ENCODE measurements at places on chromosomes 6 and 20.

DNA sequence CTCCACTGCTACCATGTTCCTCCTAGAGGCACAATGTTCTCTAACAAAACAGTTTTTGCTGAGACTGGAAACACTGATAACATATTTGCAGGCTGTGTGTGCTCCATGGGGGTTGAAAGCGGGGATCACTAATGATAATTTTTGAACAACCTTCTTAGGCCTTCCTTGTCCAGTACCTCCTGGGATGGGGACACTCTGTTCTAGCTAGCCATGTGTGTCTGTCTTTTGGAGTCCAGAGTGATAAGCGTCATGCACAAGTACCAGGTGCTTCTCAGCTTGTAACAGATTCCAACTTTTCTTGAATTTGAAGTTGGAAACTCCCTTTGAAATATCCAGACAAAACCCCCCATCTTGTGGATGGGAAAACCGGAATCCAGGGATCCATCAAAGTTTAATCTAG lies 15.2 kb downstream of the PI3 start:
- DNase-seq, result no peak

- DNase-seq, result no peak
These were observed 17.5 kb downstream of the GSTA2 start for GRCh38 chr6:52745764-52746201.

GRCh38 chr6:45929421-45930361 lies 86.0 kb downstream of the CLIC5 start:
- no peak for DNase-seq

GRCh38 chr6:169955731-169956437 lies 204.5 kb downstream of the ERMARD start:
- no peak for DNase-seq

DNA sequence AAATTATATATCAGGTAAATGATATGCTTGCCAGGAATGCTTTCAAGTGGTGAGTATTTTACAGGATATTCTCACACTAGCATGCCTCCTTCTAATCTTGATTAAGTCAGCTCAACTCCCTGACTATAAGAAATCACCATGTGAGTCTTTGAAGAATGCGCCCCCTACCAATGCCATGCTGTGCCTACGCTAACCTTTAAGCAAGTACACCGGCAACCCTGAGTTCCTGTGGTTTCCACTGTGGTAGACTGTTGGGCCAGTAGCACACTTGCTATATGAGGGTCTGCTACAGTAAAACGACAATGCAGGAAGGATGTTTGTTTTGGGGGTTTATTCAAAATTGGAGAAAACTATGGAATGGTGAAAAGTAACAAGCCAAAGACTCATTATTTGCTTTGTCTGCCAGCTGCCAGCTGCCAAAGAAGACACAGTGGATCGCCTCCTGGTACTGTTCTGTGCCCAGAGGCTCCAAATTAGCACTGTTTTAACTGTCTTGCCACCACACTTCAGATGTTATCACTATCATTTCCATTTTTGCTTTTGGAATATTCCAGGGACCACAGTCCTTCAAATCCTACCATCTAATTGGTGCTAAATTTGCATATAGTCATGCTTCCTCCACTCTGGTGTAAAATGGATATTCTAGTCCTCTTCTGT lies 333.5 kb downstream of the RNGTT start:
- DNase-seq, result no peak

- DNase-seq, result no peak
These were observed 13.4 kb upstream of the BTN3A3 start for GRCh38 chr6:26426691-26427450.

- peak; percentile 50 for DNase-seq
These were observed 82.0 kb upstream of the TRAF3IP2 start for GRCh38 chr6:111687652-111688051.

- no peak for DNase-seq
These were observed 12.5 kb downstream of the ITPR3 start for GRCh38 chr6:33633462-33634158.

- no peak for DNase-seq
These were observed 185.5 kb upstream of the QKI start for GRCh38 chr6:163229050-163229449.

GRCh38 chr6:131635384-131636340 lies 1.4 kb upstream of the ENPP3 start:
- DNase-seq, result no peak

GRCh38 chr6:78810146-78810545 lies 57.2 kb upstream of the IRAK1BP1 start:
- no peak for DNase-seq

GRCh38 chr20:36154700-36155628 lies at the start of gene EPB41L1:
Gene EPB41L1, plus strand, starts transcription at chr20:36154740. Its CDS starts 19,038 bp downstream, at chr20:36173778.
- peak; percentile 78 for DNase-seq

DNA sequence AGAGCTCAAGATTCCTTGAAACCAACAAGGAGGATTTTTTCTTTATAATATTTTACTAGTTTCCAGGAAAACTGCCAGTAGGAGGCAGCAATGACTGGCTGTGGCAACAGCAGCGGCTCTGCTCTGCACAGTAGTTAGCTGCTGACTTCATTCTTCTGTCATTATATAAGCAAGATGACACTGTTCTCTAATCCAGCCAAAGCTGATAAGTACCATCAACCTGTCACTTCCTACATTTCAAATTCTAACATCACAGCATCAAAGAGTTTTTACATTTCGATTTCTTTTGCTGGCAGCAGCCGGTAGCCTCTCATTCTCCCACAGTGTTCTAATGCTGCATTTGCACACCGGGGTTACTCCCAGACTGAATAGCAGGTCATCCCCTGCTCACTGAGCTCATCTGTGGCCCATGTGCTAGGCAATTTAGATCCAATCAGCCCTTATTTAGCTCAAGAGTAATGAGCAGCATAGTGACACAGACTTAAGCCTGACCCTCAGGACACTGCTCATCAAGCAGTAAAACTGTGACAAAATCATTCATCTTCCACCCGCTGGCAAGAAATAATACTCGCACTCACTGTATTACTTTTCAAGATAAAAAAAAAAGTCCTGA lies 67.8 kb downstream of the MMS22L start:
- DNase-seq, result peak; percentile 55

DNA sequence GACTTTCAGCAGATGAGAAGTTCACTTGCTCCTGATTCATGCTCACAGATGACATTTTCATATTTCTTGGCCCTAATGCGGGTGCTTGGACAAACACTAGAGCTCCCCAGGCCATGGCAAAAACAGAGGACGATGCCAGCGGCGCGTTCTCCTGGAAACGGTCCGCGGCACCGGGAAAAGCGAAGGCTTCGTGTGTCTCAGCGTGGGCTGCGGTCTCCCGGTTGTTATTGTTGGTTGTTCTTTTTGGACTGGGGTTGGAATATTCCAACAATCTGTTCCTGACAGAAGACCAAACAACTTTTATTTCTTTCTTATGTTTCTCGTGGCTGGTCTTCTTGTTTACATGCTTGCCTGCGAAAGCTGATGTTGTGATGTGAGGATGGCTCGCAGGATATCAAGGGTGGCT lies 46.8 kb upstream of the NEDD9 start:
- no peak for DNase-seq

GRCh38 chr6:126723541-126724170 lies 383.7 kb downstream of the CENPW start:
- no peak for DNase-seq

DNA sequence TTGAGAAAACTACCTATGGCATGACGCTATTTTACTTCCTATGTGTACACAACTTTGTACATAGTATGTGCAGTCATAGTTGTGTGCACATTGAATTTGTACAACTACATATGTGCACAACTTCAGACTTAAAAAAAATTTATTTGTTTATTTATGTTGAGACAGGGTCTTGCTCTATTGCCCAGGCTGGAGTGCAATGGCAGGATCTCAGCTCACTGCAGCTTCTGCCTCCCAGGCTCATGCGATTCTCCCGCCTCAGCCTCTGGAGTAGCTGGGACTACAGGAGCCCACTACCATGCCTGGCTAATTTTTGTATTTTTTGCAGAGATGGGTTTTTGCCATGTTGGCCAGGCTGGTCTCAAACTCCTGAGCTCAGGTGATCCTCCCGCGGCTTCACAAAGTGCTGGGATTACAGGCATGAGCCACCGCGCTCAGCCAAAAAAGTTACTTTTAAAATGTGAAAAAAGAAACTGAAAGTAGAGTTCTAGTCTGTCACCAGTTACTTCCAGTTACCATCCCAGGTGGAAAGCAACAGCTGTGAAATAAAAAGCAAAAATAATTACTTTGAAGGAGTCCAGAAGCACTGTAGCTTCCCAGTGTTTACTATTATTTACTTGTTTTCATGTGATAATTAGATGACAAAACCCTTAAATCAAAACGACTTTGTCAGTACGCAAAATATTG lies 1.7 kb upstream of the ZKSCAN8 start:
- DNase-seq, result no peak

DNA sequence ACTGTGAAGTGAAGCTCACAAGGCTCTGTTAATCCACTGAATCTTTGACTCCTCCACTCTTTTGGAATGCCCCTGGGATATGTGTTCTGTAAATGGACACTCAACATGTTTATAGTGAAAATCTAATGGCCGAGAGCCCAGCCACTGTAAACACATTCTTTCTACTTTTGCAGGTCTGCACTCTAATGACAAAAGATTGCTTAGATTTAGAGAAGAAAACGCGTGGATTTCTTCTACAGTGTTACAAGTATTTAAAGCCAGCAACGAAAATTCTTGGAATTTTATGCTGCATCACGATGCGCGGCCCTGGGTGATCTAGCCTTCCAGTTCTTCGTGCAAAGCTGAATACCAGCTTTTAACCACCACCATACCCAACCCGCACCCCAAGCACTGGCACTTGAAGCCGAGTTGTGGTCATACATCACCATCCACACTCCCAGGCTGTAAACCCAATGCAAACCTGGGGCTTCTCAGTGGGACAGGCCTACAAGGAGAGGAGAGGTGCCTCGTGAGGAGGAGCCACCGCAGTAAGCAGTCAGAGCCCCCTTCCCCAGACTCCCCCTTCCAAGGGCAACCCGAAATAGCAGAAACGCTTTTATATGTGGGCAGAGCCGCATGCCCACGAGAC lies 3.7 kb upstream of the FOXO3 start:
- no peak for DNase-seq

DNA sequence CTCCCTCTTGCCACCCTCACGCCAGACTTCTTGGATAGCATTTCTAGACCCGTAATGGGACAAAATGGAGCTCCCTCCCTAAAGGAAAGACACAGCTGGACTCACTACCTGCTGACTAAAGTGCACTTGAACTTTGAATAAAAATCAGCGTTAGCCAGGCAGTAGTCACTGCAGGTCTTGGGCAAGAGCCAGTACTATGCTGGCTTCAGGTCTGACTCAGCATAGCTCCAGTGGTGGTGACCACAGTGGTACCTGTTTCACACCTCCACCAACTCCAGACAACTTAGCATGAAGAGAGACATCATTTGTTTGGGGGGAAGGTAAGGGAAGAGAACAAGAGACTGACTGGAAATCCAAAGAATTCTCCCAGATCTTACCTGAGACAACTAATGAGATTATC lies 906.8 kb downstream of the GRIK2 start:
- DNase-seq, result no peak

DNA sequence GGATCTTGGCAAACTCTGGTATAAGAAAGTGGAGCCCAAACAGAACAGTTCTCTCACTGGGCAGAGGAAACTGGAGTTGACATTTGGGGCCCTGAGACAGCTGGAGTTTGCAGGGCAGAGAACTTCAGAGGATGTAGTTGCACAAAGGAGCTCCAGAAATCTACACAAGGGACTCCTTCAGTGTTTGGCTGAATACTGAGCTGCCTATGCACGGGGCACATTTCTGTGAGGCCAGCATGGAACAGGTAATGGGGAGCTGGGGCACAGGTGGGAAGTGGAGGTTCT lies 169.3 kb downstream of the ANKRD60 start:
- no peak for DNase-seq

- no peak for DNase-seq
These were observed 41.8 kb downstream of the RBM38 start for GRCh38 chr20:57432862-57433491.

DNA sequence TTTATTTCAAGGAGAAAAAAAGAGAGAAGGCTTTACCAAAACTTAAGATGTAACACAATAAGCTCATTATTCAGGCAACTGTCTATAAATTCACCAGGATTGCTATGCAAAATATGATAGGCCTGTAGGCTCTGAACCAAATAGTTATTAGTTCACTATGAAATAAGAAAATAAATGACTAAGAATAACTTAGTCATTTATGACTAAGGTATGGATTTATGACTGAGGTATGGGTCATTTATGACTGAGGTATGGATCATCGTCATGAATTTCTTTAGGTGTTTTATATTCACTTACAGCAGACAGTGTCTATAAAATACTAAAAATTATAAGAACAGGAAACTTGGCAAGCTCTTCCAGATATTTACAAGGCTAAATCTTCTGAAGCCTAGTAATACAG lies 52.1 kb upstream of the SNX9 start:
- DNase-seq, result no peak

DNA sequence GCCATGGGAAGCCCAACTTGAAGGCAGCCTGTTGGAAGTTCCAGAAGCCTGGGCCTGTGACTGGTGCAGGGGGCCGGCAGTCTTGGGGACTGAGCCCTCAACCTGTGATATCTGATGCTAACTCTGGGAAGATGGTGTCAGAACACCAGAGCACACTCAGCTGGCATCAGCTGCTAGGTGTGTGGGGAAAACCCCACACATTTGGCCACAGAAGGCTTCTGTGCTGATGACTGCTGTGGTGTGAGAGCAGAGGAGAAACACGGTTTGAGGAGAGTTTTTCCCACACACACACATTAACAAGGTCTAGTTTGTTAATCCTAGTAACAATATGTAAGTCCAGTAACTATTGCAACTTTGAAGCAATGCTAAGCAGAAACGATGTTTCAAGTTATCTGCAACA lies 78.0 kb downstream of the PSMB1 start:
- no peak for DNase-seq

- no peak for DNase-seq
These were observed 38.3 kb upstream of the FAM184A start for GRCh38 chr6:119116712-119117281.

- peak; percentile 71 for DNase-seq
These were observed 149.9 kb downstream of the MMS22L start for GRCh38 chr6:97133067-97133466.

- no peak for DNase-seq
These were observed 664.2 kb upstream of the PTCHD4 start for GRCh38 chr6:48775157-48775556.

GRCh38 chr6:169559592-169559991 lies 142.2 kb downstream of the WDR27 start:
- no peak for DNase-seq

All from substantia nigra (tissue), 51 donors.